ENCODE measurements at places on chromosomes 4 and X.

DNA sequence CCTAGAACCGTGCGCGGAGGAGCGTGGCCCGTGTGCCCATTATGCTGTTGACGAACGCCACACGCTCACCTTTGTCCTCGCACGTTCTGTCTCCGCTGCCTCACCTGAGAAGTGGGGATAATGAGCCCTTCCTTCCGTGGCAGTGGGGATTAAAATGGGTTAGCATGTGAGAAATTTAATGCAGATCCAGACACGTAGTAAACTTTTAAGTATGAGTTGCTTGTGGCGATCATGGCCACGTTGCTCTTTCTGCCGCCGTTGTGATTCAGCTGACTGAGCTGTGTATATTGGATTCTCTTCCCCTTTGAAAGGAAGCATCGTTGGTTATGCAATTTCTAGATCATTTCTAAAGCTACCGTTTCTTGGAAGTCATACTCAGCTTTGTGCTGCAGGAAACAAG is 16.5 kb downstream of the TBC1D14 start:
- H3K27ac ChIP-seq = peak overlapping the region; percentile 88
- H3K4me3 ChIP-seq = peak overlapping the region; percentile 57
- no peaks in the 10 kb centered on the region for H3K27me3 ChIP-seq
- peaks cover 42% of the 10 kb centered on the region for H3K36me3 ChIP-seq
- DNase-seq = peak; percentile 65

DNA sequence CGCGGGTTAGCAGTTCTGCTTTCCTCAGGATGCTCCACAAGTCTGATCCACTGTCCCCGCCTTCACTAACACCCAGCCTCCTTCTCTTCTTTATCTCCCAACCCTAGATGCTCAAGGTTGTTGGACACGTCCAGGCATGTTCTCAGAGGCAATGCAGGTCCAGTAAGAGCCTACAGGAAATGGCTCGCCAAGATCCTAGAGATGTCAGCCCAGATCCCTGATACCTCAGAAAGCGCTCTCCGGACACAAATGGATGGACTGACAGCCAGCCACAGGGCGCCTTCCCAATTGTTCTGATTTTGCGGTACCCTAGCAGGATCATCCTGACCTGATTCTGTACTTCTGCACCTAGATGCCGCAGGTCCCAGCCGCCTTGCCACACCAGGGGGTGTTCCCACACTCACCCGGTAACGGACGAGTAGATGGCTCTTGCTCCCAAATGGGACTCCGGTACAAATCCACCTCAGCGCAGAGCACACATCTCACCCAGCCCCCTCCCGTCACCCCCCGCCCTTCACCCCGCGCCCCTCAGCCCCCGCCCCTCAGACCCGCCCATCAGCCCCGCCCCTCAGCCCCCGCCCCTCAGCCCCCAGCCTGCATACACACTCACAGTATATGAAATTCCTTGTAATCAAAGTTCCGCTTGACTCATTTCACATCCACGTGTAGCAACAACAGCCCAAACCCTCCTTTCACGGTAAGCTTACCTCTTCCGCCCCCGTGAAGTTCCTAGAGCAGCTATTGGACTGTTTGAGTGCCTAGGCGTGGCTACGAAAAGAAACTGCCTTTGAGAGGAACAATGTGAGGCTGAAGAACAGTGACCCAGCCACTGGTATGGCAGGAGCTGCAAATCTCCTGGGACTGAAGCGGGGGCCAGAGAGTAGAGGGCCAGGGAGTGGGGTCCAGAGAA is at the start of gene EDA2R:
EDA2R (minus strand) TSS at position 488 of the 910 bp plus-strand sequence. CDS start 23,058 bp downstream, outside the sequence.
- H3K36me3 ChIP-seq = no peaks in the 10 kb centered on the region
- no peak within 1 kb of the TSS for H3K27ac ChIP-seq
- peak within 1 kb of the TSS; percentile 63 for H3K4me3 ChIP-seq
- peak; percentile 55 for DNase-seq
- H3K27me3 ChIP-seq = peaks cover 2% of the 10 kb centered on the region

DNA sequence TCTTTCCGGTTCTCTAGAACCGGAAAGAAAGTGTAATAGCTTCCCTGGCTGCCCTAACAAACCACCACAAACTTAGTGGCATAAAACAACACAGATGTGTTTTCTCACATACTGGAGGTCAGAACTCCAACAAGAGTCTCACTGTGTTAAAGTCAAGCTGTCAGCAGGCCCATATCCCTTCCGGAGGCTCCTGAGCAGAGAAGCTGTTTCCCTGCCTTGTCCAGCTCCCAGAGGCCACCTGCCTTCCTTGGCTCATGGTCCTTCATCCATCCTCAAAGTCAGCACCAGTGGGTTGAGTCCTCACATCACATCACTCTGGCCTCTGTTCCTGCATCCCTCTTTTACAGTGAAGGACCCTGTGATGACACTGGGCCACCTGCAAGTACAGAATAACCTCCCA is 49.8 kb upstream of the HMX1 start:
- no peak overlapping the region for H3K27ac ChIP-seq
- H3K36me3 ChIP-seq = peaks cover 1% of the 10 kb centered on the region
- no peaks in the 10 kb centered on the region for H3K4me1 ChIP-seq
- no peak for DNase-seq
- peaks cover 11% of the 10 kb centered on the region for H3K27me3 ChIP-seq

GRCh38 chrX:16466640-16467432 is 183.1 kb upstream of the S100G start:
- H3K4me1 ChIP-seq = peaks cover 4% of the 10 kb centered on the region
- no peak overlapping the region for H3K27ac ChIP-seq
- H3K27me3 ChIP-seq = no peaks in the 10 kb centered on the region
- H3K36me3 ChIP-seq = no peaks in the 10 kb centered on the region
- no peak for DNase-seq
- H3K4me3 ChIP-seq = no peak overlapping the region

DNA sequence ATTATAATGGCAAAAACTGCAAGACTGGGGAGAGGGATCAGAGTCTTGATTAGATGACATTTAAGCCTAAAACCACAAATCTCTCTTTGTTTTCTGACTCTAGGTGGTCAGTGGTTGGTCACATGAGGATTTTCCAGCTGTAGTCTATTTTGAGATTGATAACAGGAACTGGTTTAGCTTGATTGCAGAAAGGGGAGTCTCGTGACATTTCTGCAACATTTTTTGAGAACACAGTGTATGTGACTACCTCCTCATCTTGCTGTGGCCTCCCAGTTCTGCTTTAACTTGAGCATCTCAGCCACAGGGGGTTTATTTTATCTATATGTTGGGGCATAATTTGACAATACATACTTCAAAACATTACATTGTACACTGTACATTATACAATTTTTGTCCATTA is 726.4 kb upstream of the MAGEB2 start:
- no peak for DNase-seq
- H3K27me3 ChIP-seq = no peaks in the 10 kb centered on the region
- H3K4me3 ChIP-seq = no peak overlapping the region
- H3K27ac ChIP-seq = no peak overlapping the region

DNA sequence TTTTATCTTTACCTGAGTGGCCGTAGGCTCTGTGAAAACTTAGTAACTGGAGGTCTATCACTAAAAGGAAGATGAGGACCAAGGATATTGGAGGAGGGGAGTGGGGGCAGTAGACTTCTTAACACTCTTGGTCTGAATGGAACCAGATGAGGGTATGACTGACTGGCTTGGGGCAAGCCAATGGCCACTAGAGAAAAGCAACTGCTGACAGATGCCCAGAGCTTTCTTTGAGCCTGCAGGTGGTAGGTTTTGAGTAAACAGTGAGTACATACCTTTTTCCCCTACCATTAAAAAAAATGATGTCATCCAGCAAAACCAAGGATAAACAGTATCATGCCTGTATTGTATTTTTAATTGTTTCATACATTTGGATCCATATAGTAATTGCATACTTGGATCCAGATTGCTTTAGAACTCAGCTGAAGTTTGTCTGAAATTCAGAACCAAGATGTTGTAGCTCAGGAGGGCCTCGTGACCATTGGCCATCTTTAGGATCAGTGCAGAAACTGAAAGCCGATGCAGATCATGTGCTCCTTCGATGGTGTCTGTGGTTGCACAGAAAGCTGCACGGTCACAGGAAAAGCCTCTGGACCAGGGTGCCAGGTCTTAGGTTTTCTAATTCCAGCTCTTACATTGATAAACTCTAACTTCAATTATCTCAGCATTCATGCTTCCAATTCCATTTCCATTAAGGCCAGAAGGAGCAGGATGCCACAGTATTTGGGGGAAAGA is 131.0 kb downstream of the PDGFRA start:
- H3K27me3 ChIP-seq = peaks cover 3% of the 10 kb centered on the region
- no peaks in the 10 kb centered on the region for H3K4me1 ChIP-seq
- no peak overlapping the region for H3K4me3 ChIP-seq
- H3K27ac ChIP-seq = no peak overlapping the region
- no peaks in the 10 kb centered on the region for H3K36me3 ChIP-seq

GRCh38 chrX:7926914-7927258 is 327 bp downstream of the PNPLA4 start:
- peaks cover 4% of the 10 kb centered on the region for H3K4me1 ChIP-seq
- H3K4me3 ChIP-seq = peak overlapping the region; percentile 87
- H3K36me3 ChIP-seq = peaks cover 4% of the 10 kb centered on the region
- no peaks in the 10 kb centered on the region for H3K27me3 ChIP-seq
- peak overlapping the region; percentile 94 for H3K27ac ChIP-seq

DNA sequence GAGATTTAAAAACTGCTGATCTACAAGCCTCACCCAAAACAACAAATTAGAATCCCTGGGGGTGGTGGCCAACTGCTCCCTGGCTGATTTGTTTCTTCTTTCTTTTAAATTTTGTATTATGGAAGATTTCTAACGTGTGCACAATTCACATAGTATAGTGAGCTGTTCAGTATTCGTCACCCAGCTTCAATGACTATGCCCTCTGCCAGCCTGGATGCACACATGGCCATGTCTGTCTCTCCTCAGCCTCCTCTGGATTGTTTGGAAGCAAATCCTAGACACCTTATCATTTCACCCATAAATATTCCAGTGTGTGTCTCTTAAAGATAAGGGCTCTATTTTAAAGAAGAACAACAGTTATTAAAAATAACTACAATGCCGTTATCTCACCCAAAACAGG is 61.9 kb downstream of the PDGFRA start:
- H3K27me3 ChIP-seq = peaks cover 3% of the 10 kb centered on the region
- H3K36me3 ChIP-seq = no peaks in the 10 kb centered on the region
- no peak for DNase-seq
- H3K4me1 ChIP-seq = no peaks in the 10 kb centered on the region

GRCh38 chr4:65661471-65661870 is 8.8 kb downstream of the EPHA5 start:
- no peaks in the 10 kb centered on the region for H3K27me3 ChIP-seq
- DNase-seq = no peak
- H3K4me3 ChIP-seq = no peak overlapping the region
- H3K36me3 ChIP-seq = no peaks in the 10 kb centered on the region
- H3K27ac ChIP-seq = no peak overlapping the region
- H3K4me1 ChIP-seq = no peaks in the 10 kb centered on the region

GRCh38 chr4:25888781-25889180 is 25.2 kb upstream of the SMIM20 start:
- H3K27ac ChIP-seq = no peak overlapping the region
- no peak overlapping the region for H3K4me3 ChIP-seq
- no peaks in the 10 kb centered on the region for H3K36me3 ChIP-seq
- DNase-seq = no peak
- H3K27me3 ChIP-seq = no peaks in the 10 kb centered on the region
- H3K4me1 ChIP-seq = peaks cover 6% of the 10 kb centered on the region

- no peak overlapping the region for H3K27ac ChIP-seq
- H3K27me3 ChIP-seq = no peaks in the 10 kb centered on the region
- H3K4me1 ChIP-seq = no peaks in the 10 kb centered on the region
- no peak overlapping the region for H3K4me3 ChIP-seq
These were observed 88.9 kb upstream of the FAT4 start for GRCh38 chr4:125225806-125226205.
